ENCODE measurements at places on chromosomes 1 and 21. TPM values are rescaled to one million over a fixed set of nuclear protein-coding genes. Genes with fewer than 3 reads are reported as not detected.

The OR2M5 gene
- not detected for total RNA-seq

The ZNF648 gene
- not detected for total RNA-seq

The SDC3 gene
- 51.3 TPM for total RNA-seq

The RAP1GAP gene
- total RNA-seq, result 0.56 TPM

DNA sequence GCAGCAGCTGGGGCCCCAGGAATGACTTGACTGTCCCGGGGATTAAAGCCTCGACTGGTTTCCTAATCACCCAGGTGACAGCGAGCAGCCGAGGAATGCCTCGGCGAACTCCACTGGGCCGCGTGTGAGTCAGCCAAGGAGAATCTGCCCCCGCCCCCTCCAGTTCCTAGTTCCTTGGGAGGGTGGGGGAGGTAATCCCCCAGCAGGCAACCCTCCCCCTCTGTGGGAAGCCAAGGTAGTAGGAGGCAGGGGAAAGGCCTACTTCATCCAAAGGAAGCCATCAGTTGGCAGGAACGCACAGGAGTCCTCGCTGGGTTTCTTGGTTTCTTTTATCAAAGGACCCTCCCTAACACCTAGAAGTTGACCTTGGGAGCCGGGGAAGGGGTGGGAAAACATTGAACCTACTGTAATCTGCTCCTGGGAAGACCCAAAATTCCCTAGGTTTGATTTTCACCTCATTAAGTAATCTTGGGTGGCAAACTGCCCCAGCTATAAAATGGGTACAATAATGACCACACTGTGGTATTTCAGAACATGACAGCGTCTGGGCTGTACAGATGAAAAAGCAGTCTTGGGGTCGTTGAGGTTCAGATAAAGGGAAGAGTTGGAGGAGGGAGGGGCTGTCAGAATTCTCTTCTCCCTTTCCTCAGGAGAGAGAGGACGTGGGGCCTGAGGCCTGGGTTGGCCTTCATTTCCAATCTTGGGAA, 1.4 kb downstream of the TENT5B start:
- DNase-seq, result peak; percentile 36

DNA sequence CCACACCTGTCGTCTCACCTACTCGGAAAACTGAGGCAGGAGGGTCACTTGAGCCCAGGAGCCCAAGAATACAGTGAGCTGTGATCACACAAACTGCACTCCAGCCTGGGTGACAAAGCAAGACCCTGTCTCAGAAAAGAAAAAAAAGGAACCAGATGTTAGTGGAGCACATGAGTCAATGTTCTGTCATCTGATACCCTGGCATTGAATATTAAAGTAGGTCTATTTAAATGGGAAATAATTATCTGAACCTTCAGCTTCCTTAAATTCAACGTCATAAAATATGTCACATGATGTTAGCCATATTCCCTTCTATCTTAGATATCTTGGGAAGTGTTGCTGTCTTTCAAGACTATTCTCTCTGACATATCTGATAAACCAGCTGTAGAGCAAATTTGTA, 47.3 kb downstream of the NCAM2 start:
- DNase-seq, result no peak

The LDLRAD1 gene
- total RNA-seq, result not detected
